AG04449 (cell line): ENCODE measurements at places on chromosomes 4 and X.

GRCh38 chr4:143404555-143404954 lies 67.9 kb downstream of the GAB1 start:
- no peak for DNase-seq

DNA sequence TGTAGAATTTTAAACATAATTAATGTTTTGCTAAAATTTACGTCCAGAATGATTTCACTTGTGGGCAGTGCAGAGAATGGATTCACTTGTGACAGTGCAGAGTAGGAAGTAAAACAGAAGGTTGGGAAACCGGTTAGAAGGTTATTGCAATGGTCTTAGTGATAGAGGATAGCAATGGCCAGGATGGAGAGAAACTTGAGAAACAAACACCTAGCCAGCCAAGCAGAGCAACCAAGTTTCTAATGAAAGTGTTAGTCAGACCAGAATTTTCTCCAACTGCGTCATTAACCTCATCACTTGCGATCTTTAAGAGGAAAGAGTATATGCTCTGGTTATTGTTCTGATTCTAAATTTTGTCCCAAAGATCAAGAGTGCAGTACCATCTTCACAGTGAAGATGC lies 50.0 kb upstream of the TBC1D9 start:
- DNase-seq, result no peak

- DNase-seq, result no peak
Measured at GRCh38 chrX:78333521-78333920, 6.1 kb upstream of the CYSLTR1 start.

DNA sequence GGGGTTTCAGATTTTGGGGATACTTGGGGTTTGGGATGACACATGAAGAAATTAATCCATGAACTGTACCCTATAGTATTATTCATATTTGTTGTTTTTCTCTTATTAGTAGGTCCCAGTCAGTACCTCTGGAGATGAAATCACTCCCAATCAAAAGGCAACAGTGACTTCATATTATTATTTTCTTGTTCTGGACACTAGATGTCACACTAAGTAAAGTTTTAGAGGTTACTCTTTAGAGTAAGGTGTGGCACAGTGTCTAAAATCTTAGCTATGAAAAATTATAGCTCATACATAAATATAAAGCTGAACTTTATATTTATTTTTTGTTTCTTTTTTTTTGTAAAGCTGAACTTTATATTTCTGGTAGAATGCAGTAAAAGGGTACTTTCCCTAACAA lies 35.1 kb downstream of the FAM114A1 start:
- DNase-seq, result no peak

DNA sequence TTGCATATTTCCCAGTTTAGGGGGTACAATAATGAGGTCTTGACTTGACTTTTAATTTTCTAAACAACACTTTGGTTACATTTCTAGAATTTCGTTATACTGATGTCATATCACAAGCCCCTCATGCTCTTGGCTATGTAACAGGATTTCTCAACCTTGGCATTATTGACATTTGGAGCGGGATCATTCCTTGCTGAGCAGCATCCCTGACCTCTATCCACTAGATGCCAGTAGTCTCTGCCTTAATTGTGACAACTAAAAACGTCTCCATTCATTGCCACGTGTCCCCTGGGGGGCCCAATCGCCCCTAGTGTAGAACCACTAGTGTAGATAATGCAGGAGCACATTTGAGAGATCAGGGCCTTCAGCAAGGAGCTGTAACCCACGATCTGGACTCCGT lies 234.2 kb upstream of the MID1 start:
- DNase-seq, result no peak

- DNase-seq, result no peak
Measured at GRCh38 chr4:155666344-155667221, at the start of gene GUCY1A1. Gene GUCY1A1 (plus strand): TSS chr4:155666848. CDS start chr4:155696868, 30,020 bp downstream.

DNA sequence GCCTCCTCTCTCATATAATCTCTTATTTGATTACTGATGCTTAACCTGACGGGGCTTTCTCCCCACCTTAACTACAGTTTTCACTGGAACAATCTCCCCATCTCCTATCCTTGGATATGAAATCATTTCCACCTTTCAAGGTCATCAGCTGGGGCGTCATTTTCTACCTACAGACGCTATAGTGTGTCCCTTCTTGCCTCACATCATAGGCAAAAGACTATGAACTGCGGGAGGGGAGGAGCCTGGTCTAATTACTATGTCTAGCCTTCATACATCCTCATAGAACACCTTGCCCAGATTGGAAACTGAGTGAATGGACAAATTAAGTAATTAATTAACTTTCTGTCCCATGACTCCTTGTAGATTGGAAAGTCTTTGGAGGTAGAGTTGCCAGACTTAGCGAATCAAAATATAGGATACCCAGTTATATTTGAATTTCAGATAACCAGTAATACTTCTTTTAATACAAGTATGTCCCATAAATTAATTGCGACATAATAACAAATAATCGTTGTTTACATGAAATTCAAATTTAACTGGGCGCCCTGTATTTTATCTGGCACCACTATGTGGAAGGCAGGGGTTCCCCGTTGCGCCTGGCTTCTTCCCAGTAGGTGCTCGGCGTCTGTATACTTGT lies 752 bp upstream of the ATP6AP2 start:
- DNase-seq, result no peak

DNA sequence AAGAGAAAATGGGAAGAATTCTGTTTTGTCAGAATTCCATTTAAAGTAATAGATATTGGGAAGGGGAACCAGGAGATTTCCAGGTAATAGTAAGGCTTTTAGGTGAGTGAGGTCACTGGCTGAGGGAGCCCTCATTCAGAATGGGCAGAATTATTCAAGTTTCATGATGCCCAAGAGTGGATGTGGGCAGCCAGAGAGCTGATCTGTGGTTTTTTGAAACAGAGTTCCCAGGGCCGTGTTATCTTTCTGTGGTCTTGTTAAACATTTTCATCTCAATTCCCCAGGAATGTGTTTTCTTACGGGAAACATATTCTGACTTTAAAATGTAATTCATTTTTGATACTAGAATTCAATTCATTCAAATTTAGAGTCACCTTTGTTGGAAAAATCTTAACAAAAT lies 182.0 kb upstream of the AADAT start:
- no peak for DNase-seq

GRCh38 chr4:106414366-106414765 lies 45.8 kb upstream of the GIMD1 start:
- no peak for DNase-seq

DNA sequence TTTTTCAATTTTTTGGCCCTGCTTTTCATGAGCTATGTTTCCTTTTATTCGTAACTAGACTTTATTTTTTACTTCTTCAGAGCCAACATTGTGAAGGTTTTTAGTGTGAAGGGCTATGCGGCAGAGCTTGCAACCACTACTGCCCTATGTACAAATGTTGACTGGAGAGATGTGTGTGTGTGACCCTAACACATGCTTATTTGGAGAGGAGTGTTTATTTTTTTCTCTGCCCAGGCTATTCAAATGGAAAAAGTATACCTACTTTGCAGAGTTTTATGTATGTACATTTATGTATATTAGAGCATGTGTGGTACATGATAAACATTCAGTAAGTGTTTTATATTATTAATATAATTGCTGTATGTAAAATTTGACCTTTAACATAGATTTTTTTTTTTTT lies 86.5 kb downstream of the WWC2 start:
- no peak for DNase-seq

GRCh38 chrX:115393271-115393670 lies 103.8 kb downstream of the LUZP4 start:
- DNase-seq, result no peak

DNA sequence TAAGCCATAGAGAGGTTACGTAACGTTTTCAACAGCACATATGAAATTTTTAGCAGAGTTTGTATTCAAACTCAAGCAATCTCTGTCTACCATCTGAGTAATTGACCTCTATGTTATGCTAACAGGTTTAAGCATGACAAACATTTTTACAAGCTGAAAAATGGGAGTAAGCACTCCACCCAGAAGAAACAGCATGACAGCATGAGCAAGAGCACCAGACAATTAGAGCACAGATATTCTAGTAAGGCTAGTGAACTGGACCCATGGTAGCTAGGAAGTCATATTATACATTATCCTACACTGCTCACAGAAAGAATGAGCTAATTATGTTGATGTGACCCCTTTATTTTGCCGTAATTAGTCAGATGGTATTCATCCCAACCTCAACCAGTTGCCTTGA lies 200.5 kb downstream of the PABPC4L start:
- DNase-seq, result no peak

DNA sequence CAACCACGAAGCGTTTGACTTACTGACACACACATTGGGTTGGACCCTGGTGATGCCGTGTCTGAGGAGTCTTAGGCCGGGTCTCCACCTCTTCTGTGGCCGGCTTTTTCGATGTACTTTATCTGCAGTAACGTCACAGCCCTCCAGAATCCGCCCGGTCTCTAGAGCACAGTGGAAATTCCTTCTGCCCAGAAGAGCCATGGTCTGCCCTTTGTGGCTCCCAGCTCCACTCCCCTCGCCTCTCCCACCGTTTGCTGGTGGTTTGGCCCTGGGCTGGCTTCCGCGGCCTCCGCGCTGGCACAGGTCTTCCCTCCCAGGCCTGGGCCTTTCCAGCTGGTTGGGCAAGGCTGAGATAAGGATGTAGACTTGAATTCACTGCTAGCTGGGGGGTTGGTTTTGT lies 4.3 kb downstream of the MAEA start:
- no peak for DNase-seq

- DNase-seq, result no peak
Measured at GRCh38 chr4:84799318-84799717, 167.2 kb downstream of the WDFY3 start.

DNA sequence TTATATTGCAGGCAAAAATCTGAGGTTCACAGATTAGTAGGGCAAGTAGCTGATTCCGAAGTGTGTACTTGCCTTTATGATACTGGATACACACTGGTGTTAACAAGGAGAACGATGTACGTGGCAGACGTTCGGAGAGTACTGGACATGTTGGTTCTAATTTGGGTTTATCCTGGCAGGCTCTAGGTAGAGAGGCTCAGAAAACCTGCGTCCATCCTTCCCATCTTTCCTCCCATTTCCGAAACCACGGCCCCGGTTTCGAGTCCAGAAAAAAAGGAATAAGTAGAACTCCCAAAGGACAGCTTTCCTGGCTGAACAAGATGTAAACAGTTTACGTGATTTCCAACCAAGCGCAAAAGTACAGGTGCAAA lies 351 bp upstream of the SLC30A9 start:
- DNase-seq, result no peak

GRCh38 chr4:25861951-25862410 lies 807 bp downstream of the SEL1L3 start:
- DNase-seq, result no peak

DNA sequence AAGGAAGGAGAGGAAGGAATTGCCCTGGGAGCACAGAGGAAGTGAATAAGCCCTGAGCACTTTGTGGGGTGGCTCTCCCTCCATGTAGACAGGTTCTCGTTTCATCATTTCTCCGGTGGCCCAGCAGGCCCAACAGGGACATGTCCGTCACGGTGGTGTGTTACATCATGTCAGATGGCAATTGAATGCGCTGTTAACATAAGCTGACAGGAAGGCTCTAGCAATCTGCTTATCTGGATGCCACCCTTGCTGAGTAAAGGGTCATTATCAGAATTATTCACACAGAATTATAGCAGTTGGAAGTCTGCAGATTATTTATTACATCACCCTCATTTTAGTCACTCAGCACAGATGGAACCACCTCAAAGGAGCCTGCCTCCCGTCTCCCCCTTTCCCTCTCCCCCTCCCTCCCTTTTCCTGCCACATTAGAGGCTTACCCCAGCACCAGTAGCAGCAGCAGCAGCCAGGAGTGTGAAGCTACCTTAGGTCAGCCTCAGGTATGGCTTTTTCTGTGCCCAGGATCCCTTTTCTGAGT lies 124.3 kb upstream of the TRIM2 start:
- DNase-seq, result no peak

DNA sequence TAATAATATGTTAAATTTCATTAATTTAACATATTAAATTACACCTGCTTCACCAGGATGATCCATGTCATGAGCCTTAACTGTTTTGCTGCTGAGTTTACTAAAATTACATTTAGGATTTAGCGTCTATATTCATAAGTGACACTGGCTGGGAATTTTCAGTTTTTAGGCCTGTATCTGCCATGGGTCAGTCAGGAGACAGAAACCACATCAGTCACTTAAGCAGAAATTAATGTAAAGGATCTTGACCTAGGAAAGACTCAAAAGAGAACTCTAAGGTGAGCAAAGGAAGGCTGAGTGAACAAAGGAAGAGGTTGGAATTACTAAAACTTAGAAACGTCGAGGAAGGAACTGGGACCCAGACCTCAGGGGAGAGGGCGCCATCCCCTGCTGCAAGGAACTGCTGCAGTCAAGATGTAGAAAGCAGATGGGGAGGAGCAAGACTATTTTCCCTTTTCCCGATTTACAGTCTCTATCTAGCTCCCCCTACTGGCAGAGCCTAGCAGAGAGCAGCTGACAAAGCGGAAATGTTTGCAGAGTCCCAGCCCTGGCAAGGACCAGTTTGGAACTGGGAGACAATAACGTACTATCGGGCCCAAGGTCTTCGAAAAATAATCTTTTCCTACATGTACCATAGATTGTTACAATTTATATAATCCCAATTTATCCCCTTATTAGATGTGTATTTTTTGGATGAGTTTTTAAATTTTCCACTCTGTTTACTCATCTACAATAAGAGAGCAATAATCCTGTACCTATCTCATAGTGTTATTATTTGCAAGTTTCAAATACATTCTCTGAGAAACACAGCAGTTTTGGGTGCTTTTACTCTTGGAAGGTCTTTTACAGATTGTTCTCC lies 22.6 kb upstream of the RBBP7 start:
- no peak for DNase-seq

DNA sequence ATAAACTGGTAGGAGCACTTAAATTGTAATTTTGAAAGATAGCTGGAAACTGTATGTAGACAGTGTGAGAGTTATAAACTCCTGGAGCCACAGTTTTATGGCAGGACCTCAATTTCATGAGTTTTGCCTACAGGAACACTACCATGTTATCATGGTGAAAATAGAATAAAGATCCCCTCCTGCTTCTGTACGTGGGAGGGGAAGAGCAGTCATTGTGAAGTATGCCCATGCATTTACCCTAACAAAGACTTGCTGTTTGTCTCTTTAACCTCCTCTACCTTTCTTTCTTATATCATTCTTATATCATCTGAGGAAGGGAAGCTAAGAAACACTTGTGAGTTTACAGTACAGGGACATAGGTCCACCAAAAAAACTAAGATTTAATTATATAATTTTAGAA lies 327.0 kb downstream of the PCDH10 start:
- DNase-seq, result no peak

DNA sequence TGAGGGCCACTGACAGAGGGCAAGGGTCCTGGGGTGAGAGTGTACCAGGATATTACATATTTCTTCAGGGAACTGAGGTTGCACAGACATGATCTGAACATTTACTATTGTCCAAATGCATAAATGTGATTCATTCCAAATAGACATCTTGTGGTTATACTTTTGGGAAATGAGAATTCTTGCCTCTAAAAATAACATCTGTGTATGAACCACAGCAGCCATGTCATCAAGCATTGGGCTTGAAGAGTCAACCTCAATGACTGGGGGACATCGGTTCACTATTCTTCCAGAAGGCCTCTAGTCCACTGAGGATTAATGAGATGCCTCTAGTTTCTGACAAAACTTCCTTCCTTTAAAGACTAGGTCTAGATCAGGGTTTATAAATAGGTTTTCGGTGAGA lies 193.1 kb upstream of the GPC4 start:
- peak; percentile 0 for DNase-seq

- peak; percentile 5 for DNase-seq
Measured at GRCh38 chr4:149264093-149264733, 551.4 kb downstream of the IQCM start.

GRCh38 chr4:48133669-48134068 lies 381 bp downstream of the TXK start:
- DNase-seq, result no peak
